ENCODE measurements at places on chromosomes 2 and 18.

DNA sequence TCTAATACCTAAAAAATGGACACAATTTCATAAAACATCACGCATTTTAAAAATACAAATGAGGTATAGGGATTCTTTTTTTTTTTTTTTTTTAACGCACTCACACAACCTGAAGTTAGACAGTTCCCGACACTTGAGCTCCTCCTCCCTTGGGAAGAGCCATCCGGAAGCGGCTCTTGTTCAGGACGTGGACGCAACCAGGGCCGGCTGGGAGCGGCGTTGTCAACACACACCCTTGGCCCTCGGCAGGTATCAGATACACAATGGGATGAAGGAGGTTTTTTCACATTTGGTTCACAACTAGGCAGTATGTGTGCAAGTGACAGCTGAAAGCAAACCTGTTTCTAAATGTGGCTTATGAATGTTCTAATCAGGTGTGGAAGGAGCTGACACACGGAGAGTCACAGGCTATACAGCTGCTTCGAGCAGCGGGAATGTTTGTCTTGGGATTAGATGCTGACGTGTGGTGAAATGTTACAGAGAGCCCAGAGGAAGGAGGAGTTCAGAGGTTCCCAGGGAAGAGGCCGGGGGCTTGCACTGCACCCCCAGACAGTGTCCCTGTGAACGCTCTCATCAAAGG, 111.1 kb downstream of the PXDN start:
- no peak for DNase-seq

DNA sequence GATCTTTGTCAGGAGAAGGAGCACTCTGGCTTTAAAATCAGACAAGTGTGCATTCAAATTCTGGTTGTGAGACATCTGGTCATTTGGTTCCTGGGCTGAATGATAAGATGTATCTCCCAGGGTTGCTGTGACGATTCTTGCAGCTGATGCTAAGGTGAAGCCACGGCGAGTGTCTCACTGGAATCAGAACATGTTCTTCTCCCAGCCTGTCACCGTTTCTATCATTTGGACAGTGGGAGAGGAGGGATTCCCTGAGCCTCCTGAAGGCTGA, 68.3 kb downstream of the NCK2 start:
- DNase-seq = no peak

- no peak for DNase-seq
These were observed 43.1 kb upstream of the ASAP2 start for GRCh38 chr2:9163306-9164111.

GRCh38 chr2:23627236-23628009, 242.4 kb downstream of the KLHL29 start:
- DNase-seq = no peak

DNA sequence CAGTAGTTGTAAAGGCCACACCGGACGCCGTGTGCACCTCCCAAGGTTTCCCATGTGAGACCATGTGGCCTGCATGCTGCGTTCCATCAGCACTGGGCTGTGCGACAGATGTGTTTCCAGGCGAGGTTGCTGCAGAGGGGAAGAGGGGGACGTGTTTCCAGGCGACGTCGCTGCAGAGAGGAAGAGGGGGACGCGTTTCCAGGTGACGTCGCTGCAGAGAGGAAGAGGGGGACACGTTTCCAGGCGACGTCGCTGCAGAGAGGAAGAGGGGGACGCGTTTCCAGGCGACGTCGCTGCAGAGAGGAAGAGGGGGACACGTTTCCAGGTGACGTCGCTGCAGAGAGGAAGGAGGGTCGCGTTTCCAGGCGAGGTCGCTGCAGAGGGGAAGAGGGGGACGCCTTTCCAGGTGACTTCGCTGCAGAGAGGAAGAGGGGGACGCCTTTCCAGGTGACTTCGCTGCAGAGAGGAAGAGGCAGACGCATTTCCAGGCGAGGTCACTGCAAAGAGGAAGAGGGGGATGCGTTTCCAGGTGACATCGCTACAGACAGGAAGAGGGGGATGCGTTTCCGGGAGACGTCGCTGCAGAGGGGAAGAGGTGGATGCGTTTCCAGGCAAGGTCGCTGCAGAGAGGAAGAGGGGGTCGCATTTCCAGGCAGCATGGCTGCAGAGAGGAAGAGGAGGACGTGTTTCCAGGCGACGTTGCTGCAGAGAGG, 24.5 kb downstream of the NFATC1 start:
- no peak for DNase-seq

All from activated CD4-positive, alpha-beta memory T cell treated with anti-CD3 and anti-CD28 coated beads, Interleukin-2, amount 10 ng/mL, durations not matched to agents 7 days and 5 days (primary cell).